ENCODE measurements at places on chromosomes 11 and 22.
A peak's percentile ranks its signal among the peaks of the same experiment; 100 is the strongest.

GRCh38 chr11:11531131-11531908 is 90.5 kb downstream of the GALNT18 start:
- no peak for DNase-seq

- no peak for DNase-seq
These were observed 11.3 kb downstream of the CUL5 start for GRCh38 chr11:108019870-108020540.

- no peak for DNase-seq
These were observed 24.6 kb downstream of the OR10A6 start for GRCh38 chr11:7906481-7906880.

DNA sequence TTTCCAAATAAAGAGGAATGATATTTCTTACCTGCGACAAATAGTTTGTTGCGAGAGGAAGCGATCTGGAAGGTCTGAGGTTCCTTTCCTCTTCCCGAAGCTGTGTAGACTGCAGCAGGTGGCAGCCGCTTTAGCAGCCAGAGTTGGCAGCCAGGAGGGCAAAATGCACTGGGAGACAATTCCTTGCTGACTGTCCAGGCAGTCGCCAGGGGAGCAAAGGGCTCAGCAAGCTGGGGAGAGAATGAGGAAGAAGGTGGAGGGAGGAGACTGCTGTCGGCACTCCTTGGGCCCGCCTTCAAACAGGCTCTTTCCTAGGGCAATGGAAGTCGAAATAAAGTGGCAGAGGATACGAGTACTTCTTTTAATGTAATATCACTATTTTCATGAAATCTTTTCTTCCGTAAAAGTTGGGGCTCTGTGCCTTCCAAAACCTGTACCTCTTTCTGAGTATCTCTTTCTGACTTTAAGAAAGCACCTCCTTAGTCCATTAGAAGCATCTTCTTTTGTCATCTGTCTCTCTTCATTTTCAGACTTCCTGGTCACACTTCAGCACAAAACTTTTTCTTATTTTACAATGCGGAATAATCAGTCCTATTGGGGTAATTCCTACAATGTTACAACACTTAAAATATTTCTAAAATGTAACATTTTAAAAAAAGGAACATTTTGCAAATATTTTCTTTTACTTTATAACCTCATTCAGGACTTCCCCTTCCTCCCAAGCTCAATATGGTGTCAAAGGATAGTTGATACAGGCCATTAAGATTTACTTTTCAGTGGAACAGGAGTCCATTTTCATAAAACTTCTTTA is at the start of gene IL18:
Gene IL18, minus strand, starts transcription at position 220 of the 811 bp plus-strand sequence. CDS start 9,041 bp downstream, outside the sequence.
- DNase-seq = no peak

GRCh38 chr22:35454416-35455054 is 54.6 kb downstream of the MCM5 start:
- no peak for DNase-seq

DNA sequence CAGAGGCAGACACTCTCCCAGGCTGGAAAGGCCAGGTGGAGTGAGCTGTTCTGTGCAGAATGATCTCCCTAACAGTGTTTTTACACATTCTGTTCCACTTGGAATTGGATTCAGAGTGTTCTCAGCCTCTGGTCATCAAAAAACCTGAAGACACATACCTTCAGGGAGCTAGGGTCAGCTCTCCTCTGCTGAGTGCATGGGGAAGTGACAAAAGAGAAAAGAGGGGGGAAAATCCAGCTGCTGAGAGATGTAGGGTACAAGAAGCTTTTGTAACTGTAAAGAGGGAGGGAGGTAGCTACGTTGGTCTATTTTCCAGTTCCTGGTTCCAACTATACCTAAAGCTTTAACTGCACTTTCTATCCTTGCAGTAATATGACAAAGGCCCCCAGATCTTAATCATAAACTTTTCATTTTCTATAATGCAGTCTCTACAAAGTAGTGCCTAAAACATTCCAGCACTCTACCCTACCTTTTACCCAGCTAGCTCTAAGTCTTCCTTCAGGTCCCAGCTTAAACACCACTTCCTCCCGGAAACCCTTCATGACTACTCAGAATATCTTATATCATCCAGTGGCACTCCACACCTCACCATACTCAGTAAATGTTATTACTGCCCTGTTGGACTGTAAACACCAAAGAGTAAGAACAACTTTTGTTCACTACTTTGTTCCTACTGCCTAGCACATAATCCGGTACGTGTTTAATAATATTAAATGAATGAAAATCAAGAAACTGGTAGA is 9.2 kb downstream of the MAPK1 start:
- no peak for DNase-seq

- peak; percentile 45 for DNase-seq
These were observed 78.5 kb downstream of the TRAF6 start for GRCh38 chr11:36431429-36432092.

GRCh38 chr22:37187891-37188761 is at the start of gene C1QTNF6:
Gene C1QTNF6 (minus strand): TSS chr22:37188247. CDS start chr22:37188213, 34 bp downstream.
- no peak for DNase-seq
